Renal cortex interstitium (tissue), 15 donors: ENCODE measurements at places on chromosomes 16 and 17. TPM values are rescaled to one million over a fixed set of nuclear protein-coding genes. Genes with fewer than 3 reads are reported as not detected.

- no peak for DNase-seq
These were observed 9.1 kb downstream of the TP53I13 start for GRCh38 chr17:29577385-29578211.

DNA sequence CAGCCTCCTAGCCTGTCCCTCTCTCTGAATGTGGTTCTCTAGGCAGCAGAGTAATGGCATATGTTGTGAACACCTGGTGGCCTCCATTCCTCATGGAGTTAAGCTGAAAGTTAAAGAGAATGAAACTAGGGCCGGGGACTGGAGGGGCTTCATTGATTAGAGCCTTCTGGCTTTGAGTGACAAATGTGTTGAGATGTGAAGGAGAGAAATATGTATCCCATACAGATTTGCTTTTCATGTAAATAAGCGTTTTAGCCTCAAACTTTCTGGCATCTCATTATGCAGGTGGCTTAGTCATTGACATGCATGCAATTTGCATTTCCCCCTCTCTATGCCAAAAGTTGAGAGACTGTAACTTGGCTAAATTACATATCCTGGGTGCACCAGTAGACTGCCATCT lies 537.7 kb upstream of the EEF2KMT start:
- no peak for DNase-seq

DNA sequence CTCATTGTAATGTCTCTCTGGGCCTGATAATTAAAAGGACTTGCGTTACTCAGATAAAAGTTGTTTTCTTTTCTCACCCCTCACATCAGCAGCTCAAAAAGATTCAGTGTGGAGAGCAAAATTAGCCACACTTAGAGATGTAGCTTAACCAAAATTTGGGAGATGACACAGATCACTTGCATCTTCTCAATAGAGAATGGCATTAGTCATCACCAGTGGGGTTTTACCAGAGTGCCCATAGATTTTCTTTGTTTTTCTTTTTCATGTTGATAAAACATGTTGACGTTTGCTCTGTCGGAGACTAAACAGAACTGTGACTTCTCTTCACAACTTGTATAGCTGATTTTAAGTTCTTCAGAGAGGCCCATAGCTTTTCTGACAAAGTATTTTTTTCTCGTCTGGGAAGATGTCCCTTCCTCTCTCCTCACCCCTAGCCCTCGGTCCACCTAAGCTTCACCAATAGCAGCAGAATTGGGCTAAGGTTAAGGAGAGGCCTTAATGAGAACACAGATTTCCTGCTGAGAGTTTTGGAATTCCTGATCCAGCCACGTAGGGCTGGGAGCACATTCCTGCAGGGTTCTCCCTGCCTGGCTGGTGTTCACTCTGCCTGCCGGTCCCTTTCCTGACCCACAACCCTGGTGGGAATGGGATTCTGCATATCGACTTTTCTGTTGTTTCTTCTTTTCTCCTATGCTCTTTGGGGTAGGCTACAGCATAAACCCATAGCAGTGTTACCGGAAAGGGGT lies 92.6 kb downstream of the CACNG3 start:
- no peak for DNase-seq

- DNase-seq: no peak
These were observed 27.8 kb downstream of the AXIN1 start for GRCh38 chr16:324451-325334.

GRCh38 chr16:27243725-27244362 lies 24.7 kb downstream of the NSMCE1 start:
- no peak for DNase-seq

DNA sequence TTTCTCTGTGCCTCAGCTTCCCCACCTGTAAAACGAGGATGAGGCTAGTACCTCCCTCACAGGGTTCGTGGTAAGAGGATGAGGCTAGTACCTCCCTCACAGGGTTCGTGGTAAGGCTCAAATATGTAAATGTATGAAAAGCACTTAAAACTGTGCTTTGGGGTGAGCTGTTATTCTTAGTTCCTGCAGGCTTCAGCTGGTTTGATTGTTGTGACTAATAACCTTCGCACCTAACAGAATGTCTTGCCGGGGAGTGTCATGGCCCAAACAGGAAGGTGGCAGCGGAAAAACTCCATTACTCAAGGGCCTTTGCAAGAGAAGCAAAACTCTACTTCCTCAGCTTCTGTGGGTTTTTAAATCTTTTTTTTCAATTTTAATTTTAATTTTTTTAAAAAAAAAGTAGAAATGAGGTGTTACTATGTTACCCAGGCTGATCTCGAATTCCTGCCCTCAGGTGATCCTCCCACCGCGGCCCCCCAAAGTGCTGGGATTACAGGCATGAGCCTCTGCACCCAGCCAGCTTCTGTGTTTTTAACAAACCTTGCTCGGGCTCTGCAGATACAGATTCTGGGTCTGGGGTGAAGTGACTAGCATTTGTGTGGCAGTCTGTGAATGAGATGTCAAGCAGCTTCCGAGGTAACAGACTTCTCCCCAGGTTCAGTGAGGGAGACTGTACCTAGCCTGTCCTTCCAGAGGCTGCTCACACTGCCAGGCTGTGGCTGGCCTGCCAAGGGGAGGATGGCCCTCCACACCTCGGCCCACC lies 103.0 kb downstream of the RAB11FIP4 start:
- no peak for DNase-seq

- no peak for DNase-seq
These were observed 230.6 kb upstream of the RPL38 start for GRCh38 chr17:73972901-73973300.

- no peak for DNase-seq
These were observed 53.5 kb downstream of the SREBF1 start for GRCh38 chr17:17783116-17783824.

- peak; percentile 79 for DNase-seq
These were observed 22.3 kb upstream of the ZNHIT3 start for GRCh38 chr17:36463916-36464764.

The FSCN2 gene
- 2.4 TPM for polyA plus RNA-seq

The CLDN7 gene
- 41.8 TPM for polyA plus RNA-seq

The CBX8 gene
- 15.5 TPM for polyA plus RNA-seq

The PITPNM3 gene
- polyA plus RNA-seq: 11.2 TPM

The ELAC2 gene
- polyA plus RNA-seq: 77.2 TPM

The ASB16 gene
- polyA plus RNA-seq: 3.9 TPM

The CHMP1A gene
- polyA plus RNA-seq: 83.1 TPM

The PYDC1 gene
- not detected for polyA plus RNA-seq

The MLYCD gene
- 5.7 TPM for polyA plus RNA-seq
